Suppressor macrophage (primary cell): ENCODE measurements at places on chromosomes 1 and 21.

GRCh38 chr1:205994346-205994745, 8.8 kb downstream of the RAB7B start:
- no peak for DNase-seq

DNA sequence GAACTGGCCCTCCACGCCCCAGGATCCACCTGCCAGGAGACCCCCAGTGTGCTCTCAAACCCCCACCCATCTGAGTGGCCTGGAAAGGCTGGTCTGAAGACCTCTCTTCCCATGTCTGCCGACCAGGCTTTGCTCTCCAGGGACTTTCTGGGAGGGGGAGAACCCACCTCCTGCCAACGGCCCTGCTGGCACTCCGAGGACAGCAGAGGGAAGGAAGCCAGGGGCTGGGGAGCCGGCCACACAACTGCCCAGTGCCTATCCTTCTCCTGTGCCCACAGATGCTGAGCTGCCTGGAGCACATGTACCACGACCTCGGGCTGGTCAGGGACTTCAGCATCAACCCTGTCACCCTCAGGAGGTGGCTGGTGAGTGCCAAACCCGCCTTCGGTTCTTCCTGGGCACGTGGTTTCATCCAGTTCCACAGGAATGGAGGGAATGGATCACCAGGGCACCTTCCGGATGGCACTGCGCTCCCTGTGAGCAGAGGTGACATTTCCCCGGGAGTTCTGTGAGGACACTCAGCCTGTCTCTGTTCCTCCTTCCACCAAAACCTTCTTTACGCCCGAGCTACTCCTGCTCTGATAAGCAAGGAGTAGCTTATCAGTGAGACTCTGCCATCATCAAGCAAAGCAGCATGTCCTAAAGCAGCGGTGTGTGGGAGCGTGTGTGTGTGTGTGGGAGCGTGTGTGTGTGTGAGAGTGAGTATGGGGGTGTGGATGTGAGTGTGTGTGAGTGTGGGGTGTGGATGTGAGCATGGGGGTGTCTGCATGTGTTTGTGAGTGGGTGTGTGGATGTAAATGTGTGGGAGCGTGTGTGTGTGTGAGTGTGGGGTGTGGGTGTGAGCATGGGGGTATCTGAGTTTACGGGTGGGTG, 105.5 kb downstream of the PDE9A start:
- DNase-seq: no peak

- no peak for DNase-seq
Observed at GRCh38 chr1:117169871-117170596, 40.7 kb downstream of the VTCN1 start.

- DNase-seq: no peak
Observed at GRCh38 chr21:17660452-17660851, 47.8 kb upstream of the BTG3 start.

DNA sequence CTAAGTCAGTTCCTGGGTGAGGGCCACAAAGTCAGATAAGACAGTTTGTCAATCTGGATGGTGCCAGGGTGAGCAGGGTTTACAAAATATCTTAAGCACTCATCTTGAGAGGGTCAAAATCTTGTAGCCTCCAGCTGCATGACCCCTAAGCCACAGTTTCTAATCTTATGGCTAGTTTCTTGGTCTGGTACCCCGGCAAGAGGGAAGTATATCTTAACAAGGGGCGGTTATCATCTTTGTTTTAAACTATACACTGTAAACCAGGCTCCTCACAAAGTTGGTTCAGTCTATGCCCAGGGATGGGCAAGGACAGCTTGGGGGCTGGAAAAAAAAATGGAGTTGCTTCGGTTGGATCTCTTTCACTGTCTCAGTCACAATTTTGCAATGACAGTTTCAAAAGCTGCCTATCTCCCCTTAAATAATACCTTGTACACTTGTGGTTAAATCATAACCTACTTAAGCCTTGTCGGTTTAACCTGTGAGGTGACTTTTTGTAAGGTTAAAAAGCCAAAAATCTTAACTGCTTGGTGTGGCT, 7.8 kb upstream of the CD46 start:
- DNase-seq: no peak

GRCh38 chr1:22490309-22490708, 38.7 kb downstream of the ZBTB40 start:
- DNase-seq: no peak
